ENCODE measurements at places on chromosomes 5 and 9.

DNA sequence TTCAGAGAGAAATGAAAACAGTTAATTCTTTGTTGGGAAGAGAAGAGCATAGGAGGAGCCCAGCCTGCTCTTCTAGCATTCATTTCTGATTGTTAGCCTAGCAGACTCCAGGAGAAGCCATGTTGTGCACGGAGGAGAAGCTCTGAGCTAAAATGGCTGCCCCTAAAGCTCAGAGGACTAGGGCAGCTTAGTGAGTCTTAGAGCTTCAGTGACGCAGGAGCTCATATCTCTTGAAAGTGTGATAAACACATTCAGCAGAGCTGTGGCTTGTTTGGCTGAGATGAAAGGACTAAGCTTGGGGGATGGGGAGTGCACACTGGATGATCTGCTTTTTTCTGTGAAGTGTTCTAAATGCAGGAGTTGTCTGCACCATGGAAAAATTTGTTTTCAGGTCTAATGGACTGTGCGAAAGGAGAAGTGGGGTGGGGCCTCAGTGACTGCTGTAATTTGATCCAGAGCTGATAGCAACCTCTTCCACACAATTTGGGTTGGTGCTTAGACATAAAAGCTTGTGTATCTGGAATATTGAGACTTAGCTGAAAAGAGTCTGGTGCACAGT is 58.5 kb downstream of the ZNF462 start:
- peak overlapping the region; percentile 30 for H3K27ac ChIP-seq
- DNase-seq = no peak
- H3K27me3 ChIP-seq = no peaks in the 10 kb centered on the region
- peaks cover 13% of the 10 kb centered on the region for H3K4me1 ChIP-seq
- H3K36me3 ChIP-seq = no peaks in the 10 kb centered on the region

DNA sequence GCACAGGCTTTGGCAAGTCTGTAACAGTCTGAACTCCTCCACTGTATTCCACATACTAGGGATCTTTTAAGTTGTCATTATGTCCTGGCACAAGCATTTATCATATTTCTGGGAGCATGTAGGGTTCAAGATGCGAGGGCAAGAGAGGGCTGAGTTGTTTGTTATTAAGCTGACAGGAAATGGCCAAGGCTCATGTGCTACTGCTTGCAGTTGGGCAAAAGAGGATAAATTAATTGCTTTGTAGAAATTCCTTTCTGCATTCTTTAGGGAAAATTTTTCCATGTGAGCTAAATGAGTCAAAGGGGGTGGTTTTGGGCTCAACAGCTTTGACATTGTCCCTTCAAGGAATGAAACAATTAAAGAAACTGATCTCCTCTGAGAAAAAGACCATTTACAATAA is 35.4 kb downstream of the DOCK8 start:
- H3K36me3 ChIP-seq = no peaks in the 10 kb centered on the region
- H3K27me3 ChIP-seq = no peaks in the 10 kb centered on the region
- no peak overlapping the region for H3K27ac ChIP-seq
- no peaks in the 10 kb centered on the region for H3K4me1 ChIP-seq
- no peak overlapping the region for H3K4me3 ChIP-seq
- no peak for DNase-seq

DNA sequence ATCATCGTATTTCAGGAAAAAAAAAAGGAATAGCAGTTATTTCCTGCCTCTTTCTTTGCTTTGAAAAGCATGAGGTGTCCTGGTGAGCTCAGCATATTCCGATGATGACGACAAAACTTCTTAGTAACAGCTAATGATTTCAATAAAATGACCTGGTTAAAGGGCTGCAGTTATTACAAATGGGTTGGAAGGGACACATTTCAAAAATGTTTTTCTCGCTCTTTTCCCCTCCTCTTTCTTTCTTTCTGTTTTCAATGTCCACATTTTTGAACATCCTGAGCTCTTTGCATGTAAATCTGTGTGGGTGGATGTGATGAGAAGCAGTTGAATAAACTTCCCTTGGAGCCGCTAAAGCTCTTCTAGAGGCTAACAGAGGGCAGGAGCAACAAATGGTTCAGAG is 186.8 kb upstream of the SLC27A6 start:
- no peak overlapping the region for H3K4me3 ChIP-seq
- no peaks in the 10 kb centered on the region for H3K4me1 ChIP-seq
- peaks cover 9% of the 10 kb centered on the region for H3K27me3 ChIP-seq
- no peak for DNase-seq
- no peaks in the 10 kb centered on the region for H3K36me3 ChIP-seq

GRCh38 chr9:110027671-110028081 is 180.3 kb downstream of the C9orf152 start:
- no peaks in the 10 kb centered on the region for H3K36me3 ChIP-seq
- H3K4me1 ChIP-seq = peaks cover 45% of the 10 kb centered on the region
- H3K4me3 ChIP-seq = no peak overlapping the region
- H3K27ac ChIP-seq = peak overlapping the region; percentile 85
- no peaks in the 10 kb centered on the region for H3K27me3 ChIP-seq
- DNase-seq = no peak

GRCh38 chr5:138653502-138653901 is 78.3 kb upstream of the HSPA9 start:
- H3K4me1 ChIP-seq = no peaks in the 10 kb centered on the region
- no peaks in the 10 kb centered on the region for H3K27me3 ChIP-seq

- H3K36me3 ChIP-seq = no peaks in the 10 kb centered on the region
- H3K27me3 ChIP-seq = no peaks in the 10 kb centered on the region
- H3K27ac ChIP-seq = no peak overlapping the region
- no peak for DNase-seq
- H3K4me3 ChIP-seq = no peak overlapping the region
These were observed 278.3 kb upstream of the PTGER4 start for GRCh38 chr5:40401284-40402006.

- no peak for DNase-seq
- no peak overlapping the region for H3K27ac ChIP-seq
- no peaks in the 10 kb centered on the region for H3K36me3 ChIP-seq
- H3K4me3 ChIP-seq = no peak overlapping the region
These were observed 3.6 kb upstream of the PITX1 start for GRCh38 chr5:135037519-135038204.

DNA sequence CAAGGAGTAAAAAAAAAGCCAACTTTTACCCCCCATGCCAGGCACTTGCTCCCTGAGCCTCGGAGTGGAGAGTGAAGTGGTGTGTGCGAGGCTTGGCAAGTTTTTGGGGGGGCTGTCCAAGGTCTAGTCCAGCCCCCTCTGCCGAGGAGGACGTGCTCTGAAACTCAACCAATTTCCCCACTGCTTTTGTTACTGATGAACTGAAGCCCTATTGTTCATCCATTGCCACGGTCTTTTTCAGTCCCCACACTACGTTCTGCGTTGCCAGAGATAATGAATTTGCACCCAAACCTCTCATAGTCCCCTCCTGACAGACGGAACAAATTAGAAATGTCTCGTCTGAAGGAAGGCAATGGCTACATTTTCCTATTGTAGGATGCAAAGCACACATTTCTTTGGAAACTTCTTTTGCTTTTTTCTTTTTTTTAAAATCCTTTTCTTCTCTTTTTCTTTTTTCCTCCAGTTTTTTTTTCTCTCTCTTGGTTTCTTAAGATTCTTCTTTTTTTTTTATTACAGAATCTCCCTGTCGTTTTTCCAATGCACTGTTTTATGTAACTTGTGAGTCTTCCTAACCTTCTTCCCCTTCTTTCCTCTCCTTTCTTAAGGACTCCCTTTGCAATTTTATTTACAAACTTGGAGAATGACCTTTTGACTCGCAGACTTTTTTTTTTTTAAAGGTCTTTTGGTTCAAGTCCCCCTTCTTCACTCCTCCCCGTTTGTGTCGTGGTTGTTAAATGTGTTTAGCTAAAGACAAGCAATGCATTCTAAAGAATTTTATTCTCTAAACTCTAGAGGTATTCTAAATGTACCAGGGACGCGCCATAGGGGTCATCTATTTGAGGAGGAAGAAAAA is 209.5 kb downstream of the MEF2C start:
- H3K36me3 ChIP-seq = no peaks in the 10 kb centered on the region
- no peak overlapping the region for H3K4me3 ChIP-seq
- H3K4me1 ChIP-seq = peaks cover 17% of the 10 kb centered on the region
- H3K27ac ChIP-seq = no peak overlapping the region
- no peak for DNase-seq
- peaks cover 13% of the 10 kb centered on the region for H3K27me3 ChIP-seq

DNA sequence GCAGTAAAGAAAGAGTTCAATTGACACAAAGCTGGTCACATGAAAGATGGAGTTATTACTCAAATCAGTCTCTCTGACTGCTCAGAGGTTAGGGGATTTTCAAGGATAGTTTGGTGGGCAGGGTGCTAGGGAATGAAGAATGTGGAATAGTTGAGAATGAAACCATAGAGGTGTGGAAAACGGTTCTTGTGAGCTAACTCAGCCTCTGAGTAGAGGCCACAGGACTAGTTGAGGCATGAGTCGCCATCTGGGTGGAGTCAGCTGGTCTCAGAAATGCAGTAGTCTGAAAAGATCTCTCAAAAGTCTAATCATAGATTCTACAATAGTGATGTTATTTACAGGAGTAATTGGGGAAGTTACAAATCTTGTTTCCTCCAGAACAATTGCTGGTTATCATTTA is 178.9 kb upstream of the SPEF2 start:
- no peaks in the 10 kb centered on the region for H3K27me3 ChIP-seq
- no peak for DNase-seq
- H3K4me3 ChIP-seq = no peak overlapping the region
- H3K27ac ChIP-seq = no peak overlapping the region

GRCh38 chr9:18489861-18490260 is 15.9 kb downstream of the ADAMTSL1 start:
- no peaks in the 10 kb centered on the region for H3K27me3 ChIP-seq
- H3K4me1 ChIP-seq = no peaks in the 10 kb centered on the region
- H3K36me3 ChIP-seq = no peaks in the 10 kb centered on the region
- H3K4me3 ChIP-seq = no peak overlapping the region
